ENCODE measurements at places on chromosomes 5 and 9.

GRCh38 chr5:140114341-140115185, 654 bp downstream of the PURA start:
- peak; percentile 18 for DNase-seq

- DNase-seq: no peak
Observed at GRCh38 chr5:15326471-15326870, 173.5 kb upstream of the FBXL7 start.

DNA sequence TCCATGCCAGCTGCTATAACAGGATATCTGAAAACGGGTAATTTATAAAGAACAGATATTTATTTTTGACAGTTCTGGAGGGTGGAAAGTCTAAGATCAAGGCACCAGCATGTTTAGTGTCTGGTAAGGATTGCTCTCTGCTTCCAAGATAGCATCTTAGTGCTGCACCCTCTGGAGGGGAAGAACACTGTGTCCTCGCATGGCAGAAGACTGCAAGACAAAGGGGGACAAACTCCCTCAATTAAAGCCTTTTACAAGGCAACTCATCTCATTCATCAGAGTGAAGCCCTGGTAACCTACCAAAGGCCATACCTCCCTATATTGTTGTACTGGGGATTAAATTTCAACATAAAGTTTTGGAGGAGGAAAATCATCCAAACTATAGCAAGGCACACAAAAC, 298.9 kb upstream of the EDIL3 start:
- DNase-seq: no peak

- DNase-seq: no peak
Observed at GRCh38 chr5:162324328-162324727, 256.8 kb downstream of the GABRG2 start.

- DNase-seq: no peak
Observed at GRCh38 chr5:157555037-157555640, 20.4 kb downstream of the ADAM19 start.

DNA sequence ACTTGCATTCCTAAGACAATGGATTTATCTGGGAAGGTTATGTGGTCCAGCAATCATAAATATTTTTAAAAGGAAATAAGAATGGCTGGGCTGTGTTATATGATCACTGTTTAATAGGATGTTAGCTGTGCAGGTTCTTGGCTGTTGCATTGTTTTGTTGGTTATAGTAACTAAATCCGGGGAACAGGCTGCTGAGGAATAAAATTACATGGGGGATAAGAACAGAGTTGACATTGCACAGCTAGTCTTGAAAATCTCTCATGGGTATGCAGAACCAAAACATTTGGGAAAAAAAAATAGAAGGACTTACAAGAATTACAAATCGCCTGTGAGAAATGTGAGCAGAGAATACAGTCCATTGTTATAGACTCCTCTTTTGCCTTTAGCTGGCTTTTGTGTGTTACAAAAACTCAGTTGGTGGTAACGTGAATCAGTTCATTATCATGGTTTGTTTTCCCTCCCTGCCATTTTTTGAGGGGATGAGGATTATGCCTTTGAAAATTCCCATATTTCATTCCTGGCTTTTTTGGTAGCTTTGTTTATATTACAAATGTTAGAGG, 375.3 kb upstream of the DAB2 start:
- DNase-seq: no peak

- DNase-seq: no peak
Observed at GRCh38 chr9:138023394-138024124, 146.0 kb downstream of the CACNA1B start.

- no peak for DNase-seq
Observed at GRCh38 chr5:40656766-40657165, 22.9 kb upstream of the PTGER4 start.

DNA sequence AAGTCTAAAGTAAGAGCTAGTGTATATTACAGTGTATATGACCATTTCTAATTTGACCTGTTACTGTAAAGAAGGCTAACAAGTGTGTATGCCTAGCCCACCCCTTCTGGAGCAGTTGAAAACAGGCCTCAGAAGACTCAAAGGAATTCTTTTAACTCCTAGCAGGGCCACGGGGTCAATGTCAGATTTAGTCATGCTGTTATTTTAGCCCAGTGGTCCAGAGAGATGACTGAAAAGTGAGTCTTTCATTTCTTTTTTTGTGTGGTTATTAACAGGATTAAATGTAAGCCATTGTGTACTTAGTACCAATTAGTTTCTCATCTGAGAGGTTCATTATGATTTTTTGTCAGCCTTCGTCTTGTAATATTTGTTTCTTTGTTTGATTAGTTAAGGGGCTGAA, 24.4 kb downstream of the ZCCHC7 start:
- no peak for DNase-seq

GRCh38 chr5:54707841-54708240, 190.3 kb downstream of the SNX18 start:
- DNase-seq: no peak

DNA sequence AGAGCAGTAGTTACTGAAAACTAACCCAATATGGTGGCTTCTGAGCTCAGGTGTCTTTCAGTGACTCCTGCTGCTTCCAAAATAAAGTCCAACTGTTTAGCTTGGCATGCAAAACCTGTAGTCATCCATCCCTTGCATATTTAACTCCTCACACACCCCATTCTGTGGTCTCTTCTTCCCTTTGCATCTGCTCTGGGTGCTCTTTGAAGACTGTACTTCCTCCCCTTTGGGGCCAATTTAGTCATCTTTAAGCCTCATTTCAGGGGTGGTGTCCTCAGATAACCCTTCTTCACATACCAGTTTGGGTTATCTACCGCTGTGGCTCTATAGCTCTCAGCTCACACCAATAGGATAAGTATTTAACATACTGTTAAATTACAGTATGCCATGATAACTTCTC, 209.9 kb upstream of the DMRT1 start:
- no peak for DNase-seq

DNA sequence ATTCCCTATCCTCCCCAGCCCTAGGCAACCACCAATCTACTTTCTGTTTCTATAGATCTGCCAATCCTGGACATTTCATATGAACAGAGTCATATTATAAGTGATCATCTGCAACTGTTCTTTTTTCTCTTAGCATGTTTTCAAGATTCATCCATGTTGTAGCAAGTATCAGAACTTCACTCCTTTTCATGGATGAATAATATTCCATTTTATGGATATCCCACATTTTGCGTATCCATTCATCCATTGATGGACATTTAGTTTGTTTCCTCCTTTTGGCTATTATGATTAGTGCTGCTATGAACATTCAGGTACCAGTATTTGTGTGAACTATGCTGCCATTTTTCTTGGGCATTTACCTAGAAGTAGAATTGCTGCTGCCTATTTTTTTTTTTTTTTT, 51.3 kb upstream of the HAND1 start:
- DNase-seq: no peak

GRCh38 chr9:99822109-99822805, 572 bp downstream of the NR4A3 start:
- DNase-seq: peak; percentile 15

- DNase-seq: no peak
Observed at GRCh38 chr5:112221128-112221527, 197.9 kb downstream of the EPB41L4A start.

DNA sequence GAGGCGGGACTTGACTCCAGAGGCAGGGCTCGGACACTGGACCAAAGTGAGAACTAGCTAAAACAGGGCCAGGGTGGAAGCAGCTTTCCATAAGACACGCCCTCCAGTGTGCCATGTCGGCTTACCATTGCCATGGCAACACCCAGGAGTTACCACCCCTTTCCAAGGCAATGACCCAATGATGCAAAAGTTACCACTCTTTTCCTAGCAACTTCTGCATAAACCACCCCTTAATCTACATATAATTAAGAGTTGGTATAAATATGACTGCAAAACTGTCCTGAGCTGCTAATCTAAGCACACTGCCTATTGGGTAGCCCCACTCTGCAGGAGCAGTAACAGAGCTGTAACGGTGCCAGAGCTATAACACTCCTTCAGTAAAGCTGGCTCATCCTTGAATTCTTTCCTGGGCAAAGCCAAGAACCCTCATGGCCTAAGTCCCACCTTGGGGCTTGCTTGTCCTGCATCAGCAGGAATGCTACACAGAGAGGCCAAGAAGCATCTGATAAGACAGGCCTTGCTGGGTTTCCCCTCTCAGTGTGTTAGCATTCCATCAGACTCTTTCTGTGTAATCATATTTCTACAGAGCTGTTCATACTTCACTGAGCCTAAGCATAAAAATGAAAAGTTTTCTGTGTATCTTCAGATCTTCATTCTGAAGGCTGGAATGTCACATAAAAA, 262.7 kb upstream of the KLF9 start:
- no peak for DNase-seq

- no peak for DNase-seq
Observed at GRCh38 chr5:78720997-78721396, 72.4 kb upstream of the LHFPL2 start.

GRCh38 chr9:70902692-70903131, 218.7 kb downstream of the TRPM3 start:
- no peak for DNase-seq

DNA sequence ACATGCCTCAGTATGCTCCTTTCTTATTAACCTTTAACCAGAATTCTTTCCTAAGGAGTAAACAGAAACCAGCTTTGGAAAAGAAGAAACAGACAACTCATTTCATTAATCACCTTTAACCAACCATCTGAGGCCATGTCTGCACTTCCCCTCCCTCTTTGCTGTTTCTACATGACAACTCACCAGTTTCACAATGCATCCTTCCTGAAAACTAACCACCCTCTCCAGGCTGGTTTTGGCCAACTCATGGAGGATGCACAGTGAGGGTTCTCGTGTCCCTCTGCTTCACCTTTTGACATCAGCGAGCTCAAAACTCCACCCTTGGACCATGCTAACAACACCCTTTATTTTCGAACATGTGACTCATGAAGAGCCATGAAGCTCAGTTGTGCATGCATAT, 244.1 kb downstream of the ELAVL2 start:
- DNase-seq: no peak

DNA sequence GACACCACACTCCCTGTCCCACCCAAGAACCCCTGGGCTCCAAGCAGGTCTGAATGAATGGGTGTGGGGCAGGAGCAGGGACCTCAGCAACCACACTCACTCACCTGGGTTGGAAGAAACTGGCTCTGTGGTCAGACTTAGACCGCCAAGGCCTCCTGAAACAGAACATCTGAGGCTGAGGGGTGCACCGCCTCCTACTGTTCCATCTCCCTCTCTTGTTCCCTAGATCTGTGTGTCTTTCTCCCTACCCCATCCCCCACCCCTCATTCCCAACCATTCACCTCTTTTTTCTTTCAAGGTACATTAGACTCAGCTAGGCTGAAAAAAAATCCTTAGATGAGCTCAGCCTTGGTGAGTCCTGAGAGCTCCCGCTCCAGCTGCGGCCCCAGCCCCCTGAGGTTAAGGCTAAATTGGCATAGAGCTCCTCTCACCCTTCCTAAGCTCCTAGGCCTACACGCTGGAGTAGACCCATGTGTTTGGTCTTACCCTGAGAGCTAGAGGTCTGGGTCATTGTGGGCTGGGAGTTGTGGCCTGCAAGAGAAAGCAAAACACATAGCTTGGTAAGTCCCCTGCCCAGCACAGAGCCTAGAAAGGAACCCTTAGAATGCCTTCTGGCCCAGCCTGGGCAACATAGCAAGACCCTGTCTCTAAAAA, 4.8 kb downstream of the ECSCR start:
- no peak for DNase-seq

GRCh38 chr5:74526111-74526510, 114.4 kb downstream of the ENC1 start:
- no peak for DNase-seq

- DNase-seq: no peak
Observed at GRCh38 chr9:131815970-131816873, 76.3 kb upstream of the RAPGEF1 start.

DNA sequence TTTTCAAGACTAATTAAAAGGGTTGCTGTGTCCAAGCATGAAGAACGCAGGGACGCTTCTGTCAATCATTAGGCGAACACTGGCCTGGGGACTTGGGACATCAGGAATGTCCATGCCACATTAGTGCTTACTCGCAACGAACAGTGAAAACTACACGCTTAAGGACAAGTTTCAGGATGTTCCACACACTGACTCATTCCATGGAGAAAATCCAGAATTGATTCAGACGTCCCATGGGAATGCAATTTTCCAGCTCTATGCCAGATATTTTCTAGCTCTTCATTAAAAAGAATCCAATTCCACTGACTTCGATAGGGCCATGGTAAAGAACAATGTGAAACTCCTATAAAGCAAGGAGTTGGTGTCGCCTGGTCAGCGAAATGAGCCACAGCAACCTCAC, 98.2 kb downstream of the CAMSAP1 start:
- DNase-seq: no peak

- no peak for DNase-seq
Observed at GRCh38 chr9:87610200-87611155, 112.8 kb downstream of the DAPK1 start.

GRCh38 chr9:113578882-113579282, 115.4 kb downstream of the RGS3 start:
- peak; percentile 75 for DNase-seq

DNA sequence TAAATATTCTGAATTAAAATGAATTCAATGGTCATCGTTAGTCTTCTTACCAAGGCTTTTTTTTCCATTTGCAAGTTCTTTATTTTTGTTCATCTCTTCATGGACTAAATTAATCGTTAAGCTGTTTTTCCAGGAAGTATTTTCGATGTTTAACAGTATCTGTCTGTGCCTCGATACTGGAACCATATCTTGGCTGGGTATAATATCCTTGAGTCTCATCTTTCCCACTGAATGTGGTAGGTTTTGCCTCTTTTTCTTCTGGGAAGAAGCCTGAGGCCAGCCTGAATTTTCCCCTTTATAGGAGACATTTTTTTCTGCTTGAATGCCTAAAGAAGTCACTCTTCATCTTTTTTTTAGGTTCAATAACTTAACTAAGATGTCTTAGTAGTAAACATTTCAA, 4.0 kb upstream of the SEPTIN8 start:
- DNase-seq: no peak

DNA sequence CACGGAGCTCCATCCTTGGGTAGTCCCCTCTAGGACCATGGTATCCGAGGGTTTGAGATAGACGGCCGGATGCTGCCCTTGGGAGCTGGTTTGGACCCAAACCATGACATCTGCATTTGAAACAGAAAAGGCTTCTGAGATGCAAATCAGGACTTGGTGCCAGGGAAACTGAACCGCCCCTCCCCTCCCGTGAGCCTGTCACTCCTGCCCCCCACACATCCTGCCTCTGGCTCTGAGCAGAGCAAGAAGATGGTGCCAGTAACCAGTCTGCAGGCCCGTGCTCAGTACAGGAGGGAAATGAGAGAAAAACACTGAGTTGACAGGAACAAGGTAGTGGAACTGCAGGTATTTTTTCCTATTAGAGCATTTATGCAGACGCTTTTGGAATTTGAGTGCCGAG, 18.6 kb downstream of the ARPC5L start:
- no peak for DNase-seq

DNA sequence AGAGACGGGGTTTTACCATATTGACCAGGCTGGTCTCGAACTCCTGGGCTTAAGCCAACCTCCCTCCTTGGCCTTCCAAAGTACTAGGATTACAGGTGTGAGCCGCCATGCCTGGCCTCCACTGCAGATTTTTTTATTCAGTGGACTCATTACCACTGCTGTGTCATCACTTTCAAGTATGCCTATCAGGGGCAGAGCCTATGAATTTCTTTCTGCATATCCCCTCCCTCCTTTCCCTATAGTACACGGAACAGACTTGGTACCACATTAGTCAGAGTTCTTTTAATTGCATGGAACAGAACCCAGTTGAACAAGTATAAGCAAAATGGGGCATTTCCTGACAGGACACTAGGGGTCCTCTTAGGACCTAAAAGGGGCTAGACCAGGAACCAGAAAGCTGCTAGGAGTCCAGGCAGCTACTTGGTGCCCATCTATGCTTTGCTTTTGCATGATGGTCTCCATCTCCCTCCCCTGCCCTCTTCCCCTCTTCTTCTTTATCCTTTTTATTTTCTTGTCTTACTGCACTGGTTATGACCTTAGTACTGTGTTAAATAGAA, 5.8 kb downstream of the BSPRY start:
- no peak for DNase-seq

GRCh38 chr5:78719504-78720219, 71.1 kb upstream of the LHFPL2 start:
- no peak for DNase-seq
